Neural progenitor cell (in vitro differentiated cells): ENCODE measurements at places on chromosomes 13 and 19.
A peak's percentile ranks its signal among the peaks of the same experiment; 100 is the strongest.

- DNase-seq, result peak; percentile 96
Observed at GRCh38 chr13:99980201-99980823, 1.3 kb upstream of the ZIC2 start.

GRCh38 chr13:60754211-60755090 is 357.4 kb downstream of the TDRD3 start:
- peak; percentile 54 for DNase-seq

DNA sequence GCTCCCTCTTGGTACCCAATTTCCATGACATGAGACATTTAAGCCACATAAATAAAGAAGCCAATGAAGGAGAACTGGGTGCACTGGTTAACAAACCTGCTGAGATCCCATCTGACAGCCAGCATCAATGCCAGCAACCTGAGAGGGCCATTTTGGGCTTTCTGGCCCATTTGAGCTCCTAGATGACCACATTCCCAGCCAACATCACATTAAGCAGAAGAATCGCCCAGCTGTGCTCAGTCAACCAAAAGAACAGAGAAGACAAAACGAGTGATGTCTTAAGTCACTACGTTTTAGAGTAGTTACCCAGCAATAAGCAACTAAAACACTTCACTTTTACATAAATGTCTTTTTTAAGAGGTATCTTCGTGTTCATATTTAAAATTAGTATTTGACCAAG is 21.9 kb downstream of the LCP1 start:
- no peak for DNase-seq

GRCh38 chr13:113604186-113604585 is 19.6 kb downstream of the TFDP1 start:
- DNase-seq, result no peak

DNA sequence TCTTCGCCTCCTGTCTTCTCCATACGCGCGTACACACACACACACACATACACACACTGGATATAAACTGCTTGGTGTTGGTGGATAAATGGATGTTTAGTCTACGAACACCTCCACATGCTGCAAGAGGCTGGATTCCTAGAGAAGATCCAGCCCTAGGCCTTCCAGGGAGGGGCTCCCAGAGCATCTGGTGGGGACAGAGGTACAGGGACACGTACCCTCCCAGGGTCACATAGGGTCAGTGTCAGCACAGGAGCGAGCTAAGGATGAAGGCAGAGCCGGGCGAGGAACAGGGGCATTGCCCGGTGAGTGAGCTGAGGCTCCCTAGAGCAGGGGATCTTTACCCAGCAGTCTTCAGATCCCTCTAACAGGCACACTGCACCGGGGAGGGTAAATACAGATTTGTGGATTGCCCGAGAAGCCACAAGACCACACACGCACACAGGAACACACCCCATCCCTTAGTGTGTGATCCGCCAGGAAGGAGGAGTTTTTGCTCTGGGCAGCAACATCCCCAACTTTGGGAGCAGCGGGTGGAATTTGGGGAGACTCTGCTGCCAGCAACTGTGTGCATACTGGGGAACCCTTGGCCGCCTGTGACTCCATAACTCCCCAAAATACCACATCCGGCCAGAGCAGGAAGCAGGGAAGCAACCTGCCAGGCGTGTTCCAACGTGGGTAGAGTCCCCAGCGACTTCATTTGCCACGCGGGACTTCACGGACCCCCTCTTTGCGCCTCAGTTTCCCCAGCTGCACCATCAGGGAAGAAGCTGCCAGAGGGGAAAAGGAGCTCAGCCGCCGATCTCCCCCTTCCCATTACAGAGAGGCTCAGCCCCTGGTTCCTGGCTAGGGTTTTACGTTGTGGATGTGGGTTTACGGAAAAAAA is 5.8 kb upstream of the TLE2 start:
- peak; percentile 62 for DNase-seq

- DNase-seq, result peak; percentile 4
Observed at GRCh38 chr13:80604098-80604497, 263.2 kb upstream of the SPRY2 start.

- DNase-seq, result no peak
Observed at GRCh38 chr13:113656831-113657671, 947 bp downstream of the ATP4B start.

GRCh38 chr13:26705536-26705935 is 55.0 kb downstream of the GPR12 start:
- no peak for DNase-seq

DNA sequence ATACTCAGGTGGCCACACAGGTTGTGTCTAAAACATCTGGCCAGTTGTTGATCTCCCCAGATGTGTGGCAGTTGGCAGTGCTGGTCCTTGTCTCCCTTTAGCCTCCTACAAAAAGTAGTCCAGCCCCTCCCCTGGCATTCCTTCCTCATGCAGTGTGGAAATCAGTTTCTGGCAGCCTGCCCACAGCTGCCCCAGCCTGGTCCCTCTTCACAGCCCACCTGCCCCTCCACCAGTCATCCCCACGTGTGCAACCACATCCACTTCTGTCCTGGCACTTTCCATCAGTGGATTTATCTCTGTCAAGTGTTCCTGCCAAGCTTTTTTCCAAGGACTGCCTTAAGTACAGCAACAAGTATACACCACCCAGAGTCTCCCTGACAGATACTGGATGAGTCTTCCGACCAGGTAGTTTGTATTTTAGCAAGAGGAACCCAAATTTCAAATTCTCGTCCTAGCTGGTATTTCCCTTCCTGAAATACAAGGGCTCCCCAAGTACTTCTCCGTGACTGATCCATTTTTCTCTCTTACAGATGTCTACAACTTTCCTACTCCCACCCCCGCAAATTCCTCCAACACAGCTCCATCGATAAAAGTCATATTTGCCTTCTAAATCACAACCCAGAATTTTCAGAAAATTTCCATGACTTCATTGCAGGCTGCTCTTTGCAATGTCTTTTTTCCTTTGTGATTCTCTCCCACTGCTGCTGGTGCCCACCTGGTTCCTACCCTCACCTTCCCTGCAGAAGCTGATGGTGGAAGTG is 313.5 kb downstream of the FOXO1 start:
- no peak for DNase-seq

DNA sequence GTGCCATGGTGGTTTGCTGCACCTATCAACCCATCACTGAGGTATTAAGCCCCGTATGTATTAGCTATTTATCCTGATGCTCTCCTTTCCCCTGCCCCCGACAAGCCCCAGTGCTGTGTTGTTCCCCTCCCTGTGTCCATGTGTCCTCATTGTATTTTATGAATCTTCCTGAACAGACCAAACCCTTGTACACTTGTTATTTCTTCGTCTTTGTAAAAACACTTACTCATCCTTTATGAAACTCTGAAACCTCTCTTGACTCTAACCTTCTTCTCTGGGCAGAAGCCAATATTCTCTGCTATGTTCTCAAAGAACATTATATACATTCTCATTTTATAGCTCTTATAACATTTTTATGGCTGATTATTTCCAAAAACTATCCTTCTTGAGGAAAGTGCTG is 746.9 kb downstream of the EFNB2 start:
- DNase-seq, result no peak

- DNase-seq, result no peak
Observed at GRCh38 chr19:41172297-41173164, 20.5 kb upstream of the CYP2S1 start.

GRCh38 chr19:54873990-54874389 is at the start of gene FCAR:
TSS of gene FCAR (plus strand) at chr19:54874235. CDS start at chr19:54874290, 55 bp downstream.
- DNase-seq, result no peak

DNA sequence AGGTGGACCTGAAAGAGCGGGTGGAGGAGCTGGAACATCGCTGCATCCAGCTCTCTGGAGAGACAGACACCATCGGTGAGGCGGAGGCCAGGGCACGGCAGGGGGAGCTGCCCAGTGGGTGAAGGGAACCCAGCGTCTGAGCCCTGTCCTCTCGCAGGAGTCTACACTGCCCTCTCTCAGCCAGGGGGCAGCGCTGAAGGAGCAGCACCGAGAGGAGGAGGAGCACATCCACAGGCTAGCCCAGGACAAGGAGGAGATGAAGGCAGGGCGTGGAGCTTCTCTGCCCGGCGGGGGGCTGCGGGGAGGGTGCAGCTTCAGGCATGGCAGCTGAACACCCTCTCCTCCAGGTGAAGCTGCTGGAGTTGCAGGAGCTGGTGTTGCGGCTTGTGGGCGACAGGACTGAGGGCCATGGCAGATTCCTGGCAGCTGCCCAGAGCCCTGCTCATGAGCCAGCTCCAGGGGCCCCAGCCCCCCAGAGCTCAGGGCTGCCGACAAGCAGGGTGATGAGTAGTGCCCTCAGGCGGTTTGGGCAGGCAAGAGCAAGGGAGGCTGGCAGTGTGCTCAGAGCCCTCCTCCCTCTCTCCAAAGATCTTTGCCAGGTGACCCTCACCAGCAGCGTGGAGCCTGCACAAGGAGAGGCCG is 31.4 kb upstream of the ZNF492 start:
- no peak for DNase-seq

DNA sequence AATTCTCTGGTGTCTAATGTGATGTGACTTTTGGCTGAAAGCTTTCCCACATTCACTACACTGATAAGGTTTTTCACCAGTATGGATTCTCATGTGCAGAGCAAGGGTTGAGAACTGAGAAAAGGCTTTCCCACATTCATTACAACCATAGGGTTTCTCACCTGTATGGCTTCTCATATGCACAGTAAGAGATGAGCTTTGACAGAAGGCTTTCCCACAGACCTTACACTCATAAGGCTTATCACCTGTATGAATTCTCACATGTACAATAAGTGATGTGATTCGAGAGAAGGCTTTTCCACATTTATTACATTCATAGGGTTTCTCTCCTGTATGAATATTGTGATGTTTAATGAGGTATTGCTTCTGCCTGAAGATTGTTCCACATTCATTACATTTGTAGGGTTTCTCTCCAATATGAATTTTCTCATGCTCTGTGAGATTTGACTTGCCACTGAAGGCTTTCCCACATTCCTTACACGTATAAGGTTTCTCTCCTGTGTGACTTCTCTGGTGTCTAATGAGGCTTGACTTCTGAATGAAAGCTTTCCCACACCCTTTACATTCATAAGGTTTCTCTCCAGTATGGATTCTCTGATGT is 14.0 kb downstream of the ZNF260 start:
- DNase-seq, result no peak

GRCh38 chr19:53898636-53899341 is 10.3 kb upstream of the CACNG7 start:
- DNase-seq, result peak; percentile 98

DNA sequence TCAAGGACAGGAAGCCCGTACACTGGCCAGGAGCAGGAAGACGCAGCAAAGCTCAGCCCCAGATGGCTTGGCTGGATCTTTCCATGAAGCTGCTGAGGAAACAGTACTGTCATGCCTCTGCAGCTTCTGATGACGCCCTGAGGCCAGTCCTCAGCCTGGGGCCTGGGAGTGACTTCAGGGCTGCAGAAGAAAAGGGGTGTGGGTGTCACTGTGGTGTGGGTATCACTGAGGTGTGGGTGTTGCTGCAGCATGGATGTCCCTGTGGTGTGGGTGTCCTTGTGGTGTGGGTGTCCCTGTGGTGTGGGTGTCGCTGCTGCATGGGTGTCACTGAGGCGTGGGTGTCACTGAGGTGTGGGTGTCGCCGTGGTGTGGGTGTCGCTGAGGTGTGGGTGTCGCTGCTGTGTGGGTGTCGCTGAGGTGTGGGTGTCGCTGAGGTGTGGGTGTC is 12.0 kb upstream of the GAS6 start:
- DNase-seq, result no peak

DNA sequence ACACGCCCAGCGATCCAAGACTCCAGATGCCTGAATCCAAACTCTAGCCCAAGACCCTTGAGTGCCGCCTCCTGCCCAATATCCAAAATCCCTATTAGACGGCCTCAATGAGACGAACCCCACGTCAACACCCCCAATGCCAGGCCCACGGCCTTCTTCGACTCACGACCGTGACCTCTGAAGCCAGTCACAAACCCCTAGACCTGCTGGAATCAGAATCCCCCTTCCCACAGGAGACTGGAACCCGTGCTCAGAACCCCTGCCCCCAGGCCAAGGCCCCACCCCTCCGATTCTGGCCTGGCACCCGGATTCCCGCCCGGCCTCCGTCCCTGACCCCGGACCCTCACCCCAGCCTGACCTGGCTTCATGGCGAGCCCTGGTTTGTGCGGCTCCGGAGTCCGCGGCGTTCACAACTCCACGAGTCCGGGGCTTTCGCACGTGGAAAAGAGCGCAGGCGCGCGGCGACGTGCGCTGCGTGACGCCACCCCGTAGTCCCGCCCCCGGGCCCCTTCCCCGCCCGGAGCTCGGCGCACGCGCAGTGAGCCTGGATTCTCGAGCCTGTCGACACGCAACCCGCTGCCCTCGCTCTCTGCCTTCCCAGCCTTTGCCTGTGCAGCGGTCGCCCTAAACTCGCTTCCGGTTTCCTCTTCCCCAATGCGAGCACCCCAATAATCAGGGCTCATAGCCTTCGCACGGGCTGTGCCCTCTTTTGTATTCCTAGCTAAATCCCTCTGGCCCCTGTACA is at the start of gene FBL:
TSS of gene FBL (minus strand) at position 447 of the 745 bp plus-strand sequence. CDS start at position 368, 79 bp downstream.
- DNase-seq, result peak; percentile 96

GRCh38 chr19:36054733-36055686 is at the start of gene WDR62:
TSS of gene WDR62 (plus strand) at chr19:36054897. CDS start at chr19:36054972, 75 bp downstream.
- peak; percentile 98 for DNase-seq

- DNase-seq, result peak; percentile 78
Observed at GRCh38 chr19:926589-927350, 935 bp downstream of the ARID3A start.

DNA sequence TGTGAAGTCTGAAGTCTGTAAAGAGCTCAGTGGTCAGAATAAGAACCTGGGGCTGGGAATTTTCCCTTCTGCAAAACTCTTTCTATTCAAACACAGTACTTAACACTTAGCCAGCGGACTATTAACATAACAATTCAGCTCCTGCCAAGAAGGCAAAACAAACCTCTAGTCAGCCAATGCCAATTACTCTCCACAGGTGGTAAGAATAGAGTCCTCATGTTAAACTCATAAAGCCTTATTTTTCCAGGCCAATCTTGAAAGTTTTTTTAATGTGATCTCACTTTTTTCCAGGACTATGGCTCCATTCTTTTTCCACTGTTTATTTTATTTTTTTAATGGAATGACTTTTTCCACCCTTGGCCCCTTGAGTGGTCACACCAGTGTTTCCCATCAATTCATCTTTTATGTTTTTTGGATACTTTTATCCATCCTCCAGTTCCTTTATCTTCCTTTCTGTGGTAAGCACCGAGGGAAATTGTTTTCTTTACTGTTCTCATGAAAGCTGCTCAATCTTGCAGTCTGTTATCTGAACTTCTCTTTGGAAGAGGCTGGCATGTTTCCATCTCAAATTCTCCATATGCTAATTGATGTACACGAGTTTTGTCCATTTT is 217.3 kb downstream of the LHFPL6 start:
- DNase-seq, result peak; percentile 83
